Kasumi-1 (cell line): ENCODE measurements at places on chromosomes 5 and 9.
A peak's percentile ranks its signal among the peaks of the same experiment; 100 is the strongest.

DNA sequence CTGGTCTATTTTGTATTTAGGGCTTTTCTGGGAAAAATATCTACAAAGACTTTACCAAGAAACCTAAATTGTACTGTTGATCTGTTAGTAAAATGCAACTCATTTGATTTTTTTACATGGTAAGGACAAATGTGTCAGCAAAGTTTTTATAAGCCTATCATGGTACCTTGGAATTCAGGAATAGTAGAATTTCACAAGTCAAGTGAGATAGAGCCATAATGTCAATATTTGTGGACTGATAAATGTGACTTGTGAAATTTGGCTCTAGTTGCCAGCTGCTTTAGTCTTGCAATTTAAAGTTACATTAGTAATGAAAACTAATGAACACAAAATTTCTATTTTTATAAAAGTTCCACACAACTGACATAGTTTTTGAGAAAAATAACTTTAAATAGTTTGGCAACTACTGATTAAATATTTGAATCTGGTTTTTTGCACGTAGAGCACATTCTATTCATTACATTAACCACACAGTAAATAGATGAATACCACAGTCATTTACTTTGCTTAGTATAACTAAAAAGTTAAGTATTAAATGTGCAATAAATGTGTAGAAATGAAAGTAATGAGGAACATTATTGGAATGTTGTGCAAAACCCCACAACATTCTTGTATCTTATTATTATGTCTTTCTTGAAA, 41.2 kb upstream of the RIOK2 start:
- no peak for DNase-seq

DNA sequence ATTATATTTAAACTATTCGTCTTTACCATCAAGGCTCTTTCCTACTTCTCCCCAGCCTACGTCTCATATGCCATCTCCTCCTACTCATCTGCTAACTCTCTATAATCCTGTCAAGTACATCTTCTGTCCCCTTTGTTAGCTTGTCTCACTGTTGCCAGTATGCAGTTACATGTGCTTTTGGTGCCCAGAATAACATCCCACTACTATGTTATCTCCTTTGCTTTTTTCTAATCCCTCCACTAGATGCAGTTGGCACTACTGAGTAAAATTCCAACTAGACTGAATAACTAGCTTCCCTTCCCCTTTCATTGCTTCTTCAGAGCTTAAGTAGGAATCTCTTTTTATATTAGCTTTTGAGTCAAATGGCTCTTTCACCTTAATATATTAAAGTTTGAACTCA, 3.0 kb upstream of the ARRDC3 start:
- no peak for DNase-seq

DNA sequence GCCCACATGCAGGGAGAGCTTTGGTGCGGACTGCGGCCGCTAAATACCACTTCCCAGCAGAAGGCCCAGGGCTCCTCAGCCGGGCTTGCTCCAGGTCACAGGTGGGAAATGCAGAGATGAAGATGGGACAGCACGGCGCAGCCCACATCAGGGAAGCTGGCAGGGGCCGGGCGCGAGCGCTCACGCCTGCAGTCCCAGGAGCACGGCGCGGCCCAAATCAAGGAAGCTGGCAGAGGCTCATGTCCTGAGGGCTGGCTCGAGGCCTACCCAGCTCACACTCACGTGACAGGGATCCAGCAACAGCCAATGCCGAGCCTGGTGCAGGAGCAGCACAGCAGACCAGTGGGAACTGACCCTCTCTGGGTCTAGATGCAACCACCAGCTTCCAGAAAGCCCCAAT, 16.3 kb downstream of the LPCAT1 start:
- DNase-seq: no peak

GRCh38 chr9:99187311-99187710, 34.4 kb downstream of the ALG2 start:
- DNase-seq: no peak

DNA sequence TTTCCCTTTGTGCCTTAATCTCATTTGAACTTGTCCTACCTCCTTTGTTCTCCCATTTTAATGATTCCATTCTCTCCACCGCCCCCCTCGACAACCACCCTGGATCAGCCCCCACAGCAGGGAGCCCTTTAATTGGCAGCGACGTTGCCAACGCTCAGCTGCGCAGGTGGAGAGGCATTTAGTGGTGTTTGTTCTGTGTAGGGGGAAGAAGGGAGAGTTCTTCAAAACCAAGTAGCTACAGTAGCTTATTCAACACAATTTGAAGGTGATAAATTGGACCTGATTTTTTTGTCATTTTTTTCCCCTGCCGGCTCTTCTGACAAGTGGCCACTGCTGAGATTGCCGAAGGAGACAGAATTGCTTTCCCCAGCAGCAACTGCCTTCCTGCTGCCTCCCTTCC, 499.1 kb downstream of the CDK5RAP2 start:
- no peak for DNase-seq

GRCh38 chr9:73597771-73598170, 446.1 kb downstream of the ANXA1 start:
- DNase-seq: no peak

- DNase-seq: peak; percentile 76
Observed at GRCh38 chr9:33813712-33814641, 3.0 kb upstream of the UBE2R2 start.

DNA sequence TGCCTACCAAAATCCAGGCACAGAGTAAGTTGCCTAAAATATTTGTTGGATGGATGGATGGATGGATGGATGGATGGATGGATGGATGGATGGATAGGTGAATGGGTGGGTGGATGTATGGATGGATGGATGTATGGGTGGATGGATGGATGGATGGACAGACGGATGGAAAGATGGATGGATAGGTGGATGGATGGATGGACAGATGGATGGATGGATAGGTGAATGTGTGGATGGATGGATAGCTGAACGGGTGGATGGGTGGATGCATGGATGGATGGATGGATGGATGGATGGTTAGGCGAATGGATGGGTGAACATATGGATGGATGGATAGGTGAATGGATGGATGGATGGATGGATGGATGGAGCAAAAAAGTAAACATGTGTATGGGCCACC, 131.9 kb downstream of the GABBR2 start:
- DNase-seq: no peak

DNA sequence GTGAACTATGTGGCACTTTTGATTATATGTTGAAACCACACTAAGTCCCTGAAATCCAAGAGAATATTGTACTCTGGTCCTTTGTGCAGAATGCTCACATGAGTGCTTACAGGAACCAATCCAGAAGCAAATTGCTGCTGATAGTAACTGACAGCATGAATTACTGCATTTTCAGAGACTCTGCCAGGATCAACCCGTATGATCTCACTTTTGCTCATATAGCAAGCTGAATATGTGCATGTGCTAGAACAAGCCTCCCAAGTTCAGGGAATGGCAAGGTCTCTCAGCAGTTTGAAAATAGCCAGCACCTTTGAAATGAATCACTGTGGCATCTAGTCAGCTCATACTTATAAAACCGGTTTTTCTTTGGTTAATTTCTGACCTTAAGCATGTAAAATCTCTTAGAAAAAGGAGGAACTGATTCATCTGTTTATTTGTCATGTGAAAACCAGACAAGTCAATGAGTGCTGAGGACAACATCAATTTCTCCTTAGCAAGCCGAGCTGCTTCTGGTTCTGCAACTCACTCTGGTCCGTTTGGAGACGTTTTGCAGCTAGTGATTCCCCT, 215.7 kb upstream of the ELL2 start:
- no peak for DNase-seq

DNA sequence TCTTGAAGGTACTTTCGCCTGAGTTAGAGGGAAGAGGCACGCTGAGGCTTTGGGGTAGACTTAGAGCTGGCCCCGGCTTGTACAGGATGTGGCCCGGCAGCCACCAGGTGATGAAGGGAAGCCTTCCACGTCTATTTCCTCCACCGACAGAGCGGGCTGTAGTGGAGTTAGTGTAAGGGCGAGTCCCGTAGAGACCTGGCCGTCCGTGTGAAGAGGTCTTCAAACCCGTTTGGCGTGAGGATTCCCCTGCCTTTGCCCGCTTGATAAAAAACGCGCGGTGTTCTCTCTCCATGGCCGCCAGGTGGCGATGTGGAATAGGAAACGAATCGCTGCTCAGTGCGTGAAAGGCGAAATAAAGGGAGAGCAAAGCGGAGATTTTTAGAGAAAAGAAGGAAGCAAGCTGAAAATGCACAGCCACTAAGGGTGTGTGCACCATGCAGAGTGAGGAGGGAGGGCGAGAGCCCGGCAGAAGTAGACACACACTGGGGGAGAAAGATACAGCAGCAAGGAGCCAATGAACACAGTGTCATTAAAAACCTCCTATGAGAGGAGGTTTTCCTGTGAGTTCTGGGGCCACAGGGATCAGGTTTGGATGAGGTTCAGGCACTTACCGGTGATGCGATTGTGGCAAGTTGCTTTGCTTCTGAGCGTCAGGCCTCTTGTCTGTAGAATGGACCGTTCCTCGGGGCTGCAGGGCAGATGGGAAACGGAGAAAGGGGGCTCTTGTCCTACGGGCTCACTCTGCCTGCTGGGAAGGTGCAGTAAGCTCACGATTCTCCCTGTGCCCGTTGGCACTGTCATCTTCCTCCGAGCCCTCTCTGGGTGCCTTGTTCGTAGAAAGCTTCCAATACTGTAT, 34.2 kb downstream of the STC2 start:
- DNase-seq: peak; percentile 76

GRCh38 chr9:37910271-37910670, 6.3 kb upstream of the SLC25A51 start:
- DNase-seq: no peak

- no peak for DNase-seq
Observed at GRCh38 chr9:128921881-128922763, 1.3 kb downstream of the PHYHD1 start.

DNA sequence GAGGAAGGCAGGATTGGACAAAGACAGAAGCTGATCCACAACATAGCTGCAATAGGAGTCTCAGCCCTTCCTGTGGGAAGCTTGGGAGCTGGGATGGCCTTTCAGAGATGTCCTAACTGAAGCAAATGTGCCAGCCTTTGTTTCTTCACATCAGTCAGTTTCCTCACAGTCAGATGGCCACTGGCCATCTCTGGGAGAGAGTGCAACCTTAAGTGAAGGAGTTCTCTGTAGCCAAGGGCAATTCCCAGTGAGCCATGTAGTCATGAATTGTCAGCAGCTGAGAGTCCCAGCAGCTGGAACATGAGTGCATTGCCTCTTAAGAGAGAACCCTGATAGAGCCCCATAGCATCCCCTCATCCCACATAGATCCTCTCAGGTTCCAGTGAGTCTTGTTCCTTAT, 89.1 kb upstream of the LIFR start:
- no peak for DNase-seq

DNA sequence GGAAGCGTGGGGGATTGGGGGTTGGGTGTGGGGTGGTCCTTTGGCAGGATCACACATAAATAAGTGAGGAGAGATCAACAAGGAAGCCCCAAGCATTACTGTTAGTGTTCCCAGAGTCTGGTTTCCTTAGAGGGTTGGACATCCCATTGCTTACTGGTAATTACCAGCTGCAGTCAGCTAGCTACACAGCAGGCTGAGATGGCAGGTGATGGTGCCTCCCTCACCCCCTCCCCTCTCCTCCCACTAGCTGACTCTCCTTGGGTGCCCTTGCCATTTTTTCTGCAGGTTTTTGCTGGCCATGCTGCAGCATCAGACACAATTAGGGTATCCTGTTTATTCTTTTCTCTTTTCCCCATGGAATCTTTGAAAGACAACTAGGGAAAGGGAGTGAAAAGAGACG, 107.5 kb upstream of the TLR4 start:
- no peak for DNase-seq

DNA sequence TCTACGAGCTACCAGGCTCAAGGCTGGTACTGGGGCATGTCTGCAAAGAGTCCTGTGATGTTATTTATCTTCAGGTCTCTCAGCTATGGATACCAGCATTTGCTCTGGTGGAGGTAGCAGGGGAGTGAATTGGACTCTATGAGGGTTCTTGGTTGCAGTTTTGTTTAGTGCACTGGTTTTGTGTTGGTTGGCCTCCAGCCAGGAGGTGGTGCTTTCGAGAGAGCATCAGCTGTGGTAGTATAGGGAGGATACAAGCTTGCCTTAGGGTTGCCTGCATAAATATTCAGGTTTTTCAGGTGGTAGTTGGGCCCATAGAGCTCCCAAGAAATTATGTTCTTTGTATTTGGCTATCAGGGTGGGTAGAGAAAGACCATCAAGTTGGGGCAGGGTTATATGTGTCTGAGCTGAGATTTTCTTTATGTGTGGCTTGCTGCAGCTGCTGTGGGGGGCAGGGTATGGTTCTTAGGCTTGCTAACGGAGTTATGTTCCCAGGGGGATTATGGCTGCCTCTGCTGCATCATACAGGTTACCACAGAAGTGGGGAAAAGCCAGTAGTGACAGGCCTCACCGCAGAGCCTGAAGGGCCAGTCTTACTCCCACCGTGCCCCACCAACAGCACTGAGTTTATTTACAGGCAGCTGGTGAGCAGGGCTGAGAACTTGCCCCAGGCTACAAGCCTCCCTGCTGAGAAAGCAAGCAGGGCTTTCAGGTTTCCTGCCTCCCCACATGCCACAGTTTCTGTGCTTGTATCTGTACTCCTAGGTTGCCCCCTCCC, 9.7 kb upstream of the RIOK2 start:
- DNase-seq: no peak

- DNase-seq: no peak
Observed at GRCh38 chr5:100464418-100464817, 70.8 kb upstream of the FAM174A start.

- no peak for DNase-seq
Observed at GRCh38 chr5:126456217-126456820, 33.1 kb downstream of the GRAMD2B start.

- peak; percentile 2 for DNase-seq
Observed at GRCh38 chr9:20863945-20864344, 167.5 kb downstream of the HACD4 start.

DNA sequence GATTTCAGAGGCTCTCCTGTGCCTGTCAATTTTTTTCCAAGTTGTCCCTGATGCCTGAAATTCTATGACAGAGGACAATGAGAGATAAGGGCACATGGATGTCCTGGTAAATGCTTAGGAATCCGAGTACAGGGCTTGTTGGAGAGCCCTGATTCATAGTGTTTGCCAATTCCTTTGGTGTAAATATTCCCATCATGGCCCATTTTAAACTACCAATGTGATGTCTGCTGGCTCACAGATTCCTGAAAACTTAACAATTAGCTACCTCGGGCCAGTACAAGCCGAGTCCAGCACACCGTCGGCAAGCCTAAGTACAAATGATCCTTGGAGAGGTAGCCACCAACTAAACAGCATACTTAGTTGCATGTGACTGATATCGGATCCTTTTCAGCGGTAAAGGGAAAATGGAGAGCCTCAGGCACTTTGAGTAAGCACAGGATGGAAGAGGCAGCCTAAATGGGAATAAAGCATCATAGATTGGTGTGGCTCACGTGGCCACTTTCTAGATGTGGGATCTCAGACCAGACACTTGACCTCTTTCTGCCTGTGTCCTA, 3.6 kb downstream of the ITK start:
- no peak for DNase-seq

- DNase-seq: no peak
Observed at GRCh38 chr5:172840432-172841154, 6.5 kb downstream of the ERGIC1 start.

GRCh38 chr5:8879248-8879647, 666.6 kb downstream of the SEMA5A start:
- DNase-seq: no peak

DNA sequence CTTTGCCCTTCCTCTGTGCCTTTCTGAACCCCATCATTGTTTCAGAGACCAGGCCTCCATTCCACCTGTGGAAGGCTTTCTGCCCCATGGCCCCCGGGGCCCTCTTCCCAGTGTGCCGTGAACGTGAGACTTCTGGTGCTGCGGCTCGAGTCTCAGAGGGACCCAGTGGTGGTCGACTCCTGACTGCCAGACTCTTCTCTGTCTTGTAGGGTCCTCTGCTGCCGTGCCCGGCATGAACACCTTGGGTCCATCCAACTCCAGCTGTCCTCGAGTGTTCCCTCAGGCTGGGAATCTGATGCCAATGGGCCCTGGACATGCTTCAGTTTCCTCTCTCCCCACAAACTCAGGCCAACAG, 20.1 kb upstream of the LTC4S start:
- DNase-seq: no peak
